ENCODE measurements at places on chromosomes 12 and 14. TPM values are rescaled to one million over a fixed set of nuclear protein-coding genes. Genes with fewer than 3 reads are reported as not detected.

Gene CATSPERB
- not detected for polyA plus RNA-seq

Gene TMEM132D
- polyA plus RNA-seq = 20.1 TPM

Gene CCDC92
- 84.2 TPM for polyA plus RNA-seq

Gene PLEK2
- 1.8 TPM for polyA plus RNA-seq

Gene TMCC3
- 8.4 TPM for polyA plus RNA-seq

Gene DPF3
- 2.3 TPM for polyA plus RNA-seq

Gene BRF1
- 36.4 TPM for polyA plus RNA-seq

Gene PAX9
- polyA plus RNA-seq = 2.8 TPM

Gene PRDM4
- polyA plus RNA-seq = 11.1 TPM

Gene CIT
- polyA plus RNA-seq = 23.4 TPM

Gene KLHDC1
- 2.0 TPM for polyA plus RNA-seq

Gene POTEG
- polyA plus RNA-seq = not detected

Gene DACT1
- polyA plus RNA-seq = 1.5 TPM

Gene LRP1
- polyA plus RNA-seq = 56.5 TPM

Gene GALNT16
- 16.2 TPM for polyA plus RNA-seq

Gene P3H3
- 14.5 TPM for polyA plus RNA-seq

Gene RGS6
- polyA plus RNA-seq = 1.9 TPM

Gene CLEC6A
- polyA plus RNA-seq = not detected

Gene SIRT4
- polyA plus RNA-seq = 2.0 TPM

Gene SMAGP
- polyA plus RNA-seq = 9.9 TPM

Gene EEA1
- polyA plus RNA-seq = 0.83 TPM
